Spinal cord (tissue), 10 donors: ENCODE measurements at places on chromosomes 3 and 15.

DNA sequence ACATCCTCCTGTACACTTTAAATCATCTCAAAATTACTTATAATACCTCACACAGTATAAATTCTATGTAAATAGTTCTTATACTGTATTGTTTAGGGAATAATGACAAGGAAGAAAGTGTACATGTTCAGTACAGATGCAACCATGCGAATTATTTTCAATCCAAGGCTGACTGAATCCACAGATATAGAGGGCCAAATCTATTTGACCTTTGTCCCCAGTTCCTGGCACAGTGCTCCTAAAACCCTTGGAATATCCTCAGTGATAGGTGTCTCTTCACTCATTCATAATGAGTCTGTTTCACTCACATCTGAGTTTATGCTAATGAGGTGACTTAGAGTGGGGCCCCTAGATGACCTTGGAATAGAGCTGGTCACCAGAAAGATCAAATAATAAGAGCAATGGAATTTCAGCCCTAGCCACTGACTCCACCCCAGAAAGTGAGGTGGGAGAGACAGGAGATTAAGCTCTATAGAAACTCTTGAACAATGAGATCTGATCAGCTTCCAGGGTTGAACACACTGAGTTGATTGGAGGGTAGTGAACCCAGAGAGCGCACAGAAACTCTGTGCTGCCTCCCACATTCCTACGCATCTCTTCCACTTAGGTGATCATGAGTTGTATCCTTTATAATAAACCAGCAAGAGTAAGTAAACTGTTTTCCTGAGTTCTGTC is 65.3 kb downstream of the ADAM10 start:
- DNase-seq, result no peak

DNA sequence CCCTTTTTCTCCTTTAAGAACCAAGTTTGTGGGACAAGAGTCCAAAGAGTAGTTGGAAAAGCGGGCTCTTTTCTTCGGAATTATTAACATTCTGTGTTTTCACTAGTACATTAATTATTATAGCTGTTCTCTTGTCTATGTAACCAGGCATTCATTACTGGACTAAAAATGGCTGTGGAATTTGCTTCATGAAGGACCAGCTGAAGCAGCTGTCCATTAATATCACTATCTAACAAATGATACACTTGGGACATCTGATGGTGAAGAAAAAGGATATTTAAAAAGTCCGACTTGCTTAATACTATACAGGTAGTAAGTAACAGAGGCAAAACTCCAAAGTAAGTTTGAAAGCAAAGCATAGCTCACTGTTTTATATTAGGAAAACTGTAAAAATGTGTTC is 728.9 kb upstream of the DPPA4 start:
- DNase-seq, result no peak

- DNase-seq, result no peak
These were observed 125.1 kb upstream of the IQSEC1 start for GRCh38 chr3:13198264-13198879.

DNA sequence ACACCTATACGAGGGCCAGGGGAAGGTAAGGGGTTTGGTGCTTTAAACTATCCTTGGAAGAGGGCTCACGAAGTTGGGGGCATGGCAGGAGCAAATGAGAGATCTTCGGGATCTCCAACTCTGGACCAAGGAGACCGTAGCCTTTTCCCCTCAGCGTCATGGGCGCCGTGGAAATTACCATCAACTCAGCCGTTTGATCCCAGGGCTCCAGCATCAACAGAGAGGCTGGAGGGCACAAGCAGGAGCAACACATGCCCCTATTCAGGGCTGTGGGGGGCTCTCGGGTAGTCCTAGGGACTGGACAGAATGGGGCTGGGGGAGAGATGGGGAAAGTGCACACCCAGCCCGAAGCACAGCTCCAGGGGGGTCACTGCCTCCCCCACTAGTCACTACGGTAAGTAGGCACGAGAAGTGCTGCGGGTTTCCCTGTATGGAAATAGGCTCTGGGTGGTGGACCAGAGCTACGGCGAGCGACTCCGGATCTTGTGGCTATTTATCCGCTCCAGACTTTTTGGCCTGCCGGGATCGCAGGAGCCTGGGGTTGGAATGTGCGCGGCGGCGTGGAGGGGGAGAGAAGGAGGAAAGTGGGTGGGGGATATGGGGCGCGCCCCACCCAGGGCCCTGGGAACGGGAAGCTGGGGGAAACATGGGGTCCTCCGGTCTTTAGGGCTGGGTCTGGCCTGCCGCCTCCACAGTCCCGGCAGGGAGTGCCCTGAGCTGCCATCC is 539 bp upstream of the LAMB2 start:
- DNase-seq, result peak; percentile 96
